PC-3 (cell line): ENCODE measurements at places on chromosomes 6 and 20. TPM values are rescaled to one million over a fixed set of nuclear protein-coding genes. Genes with fewer than 3 reads are reported as not detected.

Gene PBOV1
- not detected in 2 replicates for total RNA-seq

Gene DDO
- not detected in 2 replicates for total RNA-seq

Gene OR14J1
- not detected in 2 replicates for total RNA-seq

Gene RAD21L1
- 0.11 and 0.58 TPM in 2 replicates for total RNA-seq

DNA sequence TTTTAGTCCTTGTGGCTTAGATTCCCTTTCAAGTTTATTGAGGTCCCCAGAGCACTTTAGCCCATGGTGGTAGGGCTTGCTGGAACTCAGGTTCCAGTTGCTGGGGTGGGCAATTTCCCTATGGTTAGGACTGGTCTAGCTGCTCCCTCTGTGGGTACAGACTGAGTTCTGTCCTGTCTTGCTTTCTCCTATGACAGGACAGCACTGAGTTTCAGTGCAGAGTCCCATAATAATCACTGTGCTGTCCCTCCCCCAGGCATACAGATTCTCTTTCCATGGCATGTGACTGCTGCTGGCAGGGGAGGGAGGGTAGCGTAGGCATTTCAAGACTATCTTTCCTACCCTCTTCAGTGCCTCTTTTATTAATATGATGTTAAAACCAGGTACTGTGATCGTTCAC, 17.1 kb upstream of the ERVFRD-1 start:
- H3K4me1 ChIP-seq = no peaks in the 10 kb centered on the region
- H3K27me3 ChIP-seq = no peaks in the 10 kb centered on the region
- DNase-seq = no peak
- no peak overlapping the region for H3K27ac ChIP-seq

DNA sequence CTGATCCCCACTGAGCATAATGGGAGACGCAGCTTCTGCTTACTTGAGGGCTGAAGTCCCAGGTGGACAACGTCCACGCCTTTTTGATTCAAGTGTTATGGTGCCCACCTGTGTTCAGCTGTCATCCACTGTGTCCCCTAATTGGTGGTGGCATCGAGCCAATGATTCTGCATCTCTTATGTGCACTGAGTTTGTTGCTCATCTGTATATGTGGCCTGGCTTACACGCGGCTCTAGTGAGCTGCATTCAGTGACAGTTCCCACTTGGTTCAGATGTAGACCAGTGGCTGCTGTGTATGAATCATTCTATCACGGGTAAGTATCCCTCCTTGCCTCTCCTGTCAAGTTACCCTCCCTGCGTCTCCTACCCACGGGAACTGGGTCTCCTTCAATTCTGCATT, 131.2 kb upstream of the CLDN20 start:
- H3K36me3 ChIP-seq = no peaks in the 10 kb centered on the region
- H3K4me1 ChIP-seq = peaks cover 28% of the 10 kb centered on the region
- H3K27me3 ChIP-seq = no peaks in the 10 kb centered on the region
- DNase-seq = no peak

- H3K4me1 ChIP-seq = peaks cover 26% of the 10 kb centered on the region
- H3K4me3 ChIP-seq = no peak overlapping the region
- no peak overlapping the region for H3K27ac ChIP-seq
- DNase-seq = no peak
- H3K27me3 ChIP-seq = no peaks in the 10 kb centered on the region
Observed at GRCh38 chr20:59984541-59984940, 26.3 kb downstream of the CDH26 start.

DNA sequence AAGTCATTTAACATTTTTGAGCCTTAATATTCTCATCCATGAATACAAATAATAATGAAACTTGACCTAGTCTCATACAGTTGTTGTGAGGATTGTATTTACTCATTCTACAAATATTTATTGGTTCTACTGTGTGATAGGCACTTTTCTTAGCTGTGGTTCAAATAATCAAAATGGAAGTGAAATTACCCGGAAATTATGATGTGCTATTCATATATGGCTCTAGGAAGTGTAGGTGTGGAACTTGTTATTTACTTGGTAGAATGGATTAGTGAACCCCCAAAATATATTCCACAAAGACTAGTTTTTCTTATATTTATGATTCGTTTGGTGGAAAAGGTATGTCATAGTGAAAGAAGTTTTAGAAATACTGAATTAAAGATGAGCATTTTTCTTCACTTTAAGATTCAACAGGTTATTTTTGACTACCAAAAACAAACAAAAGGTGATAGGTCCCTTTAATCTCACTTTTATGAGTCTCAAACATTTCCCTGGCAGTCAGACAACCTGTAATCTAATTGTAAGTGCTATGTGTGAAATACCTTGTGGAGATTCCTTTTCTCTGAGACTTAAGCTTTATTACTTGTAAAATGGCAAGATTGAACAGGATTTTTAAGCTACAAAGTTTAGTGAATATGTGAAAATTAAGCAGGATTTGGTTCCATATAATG, 77.8 kb downstream of the STXBP5 start:
- H3K4me1 ChIP-seq = peaks cover 25% of the 10 kb centered on the region
- DNase-seq = no peak
- H3K27me3 ChIP-seq = no peaks in the 10 kb centered on the region

- no peak overlapping the region for H3K4me3 ChIP-seq
- no peaks in the 10 kb centered on the region for H3K4me1 ChIP-seq
- H3K36me3 ChIP-seq = no peaks in the 10 kb centered on the region
- H3K27me3 ChIP-seq = peaks cover 32% of the 10 kb centered on the region
- no peak overlapping the region for H3K27ac ChIP-seq
Observed at GRCh38 chr6:168508903-168509302, 67.9 kb downstream of the SMOC2 start.
